SHP77 (cell line): ENCODE measurements at places on chromosomes 6 and 20.

GRCh38 chr6:98769546-98769945 lies 64.8 kb upstream of the POU3F2 start:
- DNase-seq, result peak; percentile 26

- DNase-seq, result no peak
Observed at GRCh38 chr6:67450641-67451040, 1184.4 kb upstream of the ADGRB3 start.

DNA sequence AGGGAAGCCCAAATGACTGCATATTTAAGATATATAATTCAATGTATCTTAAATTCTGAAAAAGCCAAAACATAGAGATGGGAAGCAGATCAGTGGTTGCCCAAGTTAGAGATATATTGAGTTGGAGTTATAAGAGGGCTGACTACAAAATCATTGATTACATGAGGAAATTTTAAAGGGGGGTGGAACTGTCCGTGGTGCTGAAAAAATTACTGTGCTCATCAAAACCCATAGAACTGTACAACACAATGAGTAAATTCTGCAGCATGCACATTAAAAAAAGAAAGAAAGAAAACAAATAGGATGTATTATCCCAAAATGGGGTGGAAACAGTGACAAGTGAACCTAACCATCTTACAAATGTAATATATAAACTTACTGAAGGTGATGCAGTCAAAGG lies 100.9 kb downstream of the FUT9 start:
- no peak for DNase-seq

GRCh38 chr20:44187772-44188709 lies 1.1 kb upstream of the JPH2 start:
- no peak for DNase-seq

DNA sequence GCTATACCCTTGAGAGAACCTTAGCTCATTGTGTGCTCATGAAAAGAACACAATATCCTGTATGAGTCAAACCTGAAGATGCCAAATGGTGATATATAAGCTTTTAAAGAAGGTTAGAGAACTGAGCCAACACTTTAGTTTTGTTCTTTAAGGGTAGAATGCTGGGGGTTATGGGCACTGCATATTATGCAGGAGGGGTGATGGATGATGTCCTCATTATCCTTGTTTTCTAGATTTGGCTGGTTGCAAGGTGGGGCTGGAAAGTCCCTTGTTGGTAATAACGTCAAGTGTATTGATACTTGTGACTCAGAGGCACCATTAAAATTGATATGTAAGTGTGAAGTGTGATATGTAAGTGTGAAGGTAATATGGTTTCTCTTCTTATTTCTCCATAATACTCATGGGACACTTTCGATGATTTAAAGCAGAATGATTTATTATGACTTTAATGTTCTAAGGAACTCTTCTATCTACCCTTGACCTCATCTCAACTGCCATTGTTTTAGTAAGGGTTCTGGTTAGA lies 113.7 kb upstream of the DTNBP1 start:
- no peak for DNase-seq

DNA sequence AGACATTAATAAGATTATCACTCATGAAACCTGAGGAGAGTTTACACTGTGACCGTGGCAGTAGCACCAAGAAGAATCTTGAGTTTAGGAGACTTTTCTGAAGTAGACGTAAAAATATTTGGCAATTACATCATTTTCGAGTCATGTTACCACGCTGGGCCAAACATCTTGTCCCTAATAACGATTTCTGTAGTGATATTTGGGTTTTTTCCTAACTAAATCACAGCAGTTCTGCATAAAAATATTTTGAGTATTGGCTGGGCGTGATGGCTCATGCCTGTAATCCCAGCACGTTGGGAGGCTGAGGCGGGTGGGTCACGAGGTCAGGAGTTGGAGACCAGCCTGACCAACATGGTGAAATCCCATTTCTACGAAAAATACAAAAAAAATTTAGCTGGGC lies 262.4 kb downstream of the PHF3 start:
- no peak for DNase-seq

DNA sequence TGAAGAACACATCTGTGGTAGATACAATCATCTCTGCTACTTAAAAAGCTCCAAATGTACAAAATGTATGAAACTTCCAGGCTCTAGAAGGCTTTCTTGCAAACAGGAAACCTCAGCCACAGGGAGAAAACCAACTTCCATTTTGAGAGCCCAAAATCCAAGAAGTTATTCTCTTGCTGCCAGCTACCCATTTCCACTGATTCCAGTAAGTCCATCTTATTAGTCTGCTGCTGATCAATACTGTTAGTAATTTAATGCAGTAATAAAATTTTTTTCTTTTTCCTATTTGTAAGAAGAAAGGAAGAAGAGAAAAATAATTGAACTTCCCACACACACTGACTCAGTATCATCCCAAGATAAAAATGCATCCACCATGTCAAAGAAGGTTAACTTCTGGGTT lies 169.5 kb downstream of the TASP1 start:
- no peak for DNase-seq

DNA sequence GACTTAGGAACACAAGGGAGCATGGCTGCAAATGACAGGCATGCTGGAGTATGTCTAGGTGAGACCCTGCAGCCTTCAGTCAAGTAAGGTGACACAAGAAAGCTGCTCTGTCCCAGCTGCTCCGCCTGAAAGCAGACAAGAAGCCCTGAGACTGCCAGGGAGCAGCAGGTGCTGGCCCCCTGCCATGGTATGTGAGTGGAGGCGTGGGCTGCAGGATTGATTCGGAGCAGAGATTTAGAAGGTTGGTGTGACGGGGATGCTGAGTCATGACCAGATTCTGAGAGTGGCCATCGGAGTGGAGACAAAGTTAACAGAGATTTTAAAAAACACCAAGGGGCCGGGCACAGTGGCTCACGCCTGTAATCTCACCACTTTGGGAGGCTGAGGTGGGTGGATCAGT lies 17.8 kb downstream of the LRP11 start:
- DNase-seq, result peak; percentile 42

- no peak for DNase-seq
Observed at GRCh38 chr20:61801857-61802442, 263.7 kb downstream of the TAF4 start.

DNA sequence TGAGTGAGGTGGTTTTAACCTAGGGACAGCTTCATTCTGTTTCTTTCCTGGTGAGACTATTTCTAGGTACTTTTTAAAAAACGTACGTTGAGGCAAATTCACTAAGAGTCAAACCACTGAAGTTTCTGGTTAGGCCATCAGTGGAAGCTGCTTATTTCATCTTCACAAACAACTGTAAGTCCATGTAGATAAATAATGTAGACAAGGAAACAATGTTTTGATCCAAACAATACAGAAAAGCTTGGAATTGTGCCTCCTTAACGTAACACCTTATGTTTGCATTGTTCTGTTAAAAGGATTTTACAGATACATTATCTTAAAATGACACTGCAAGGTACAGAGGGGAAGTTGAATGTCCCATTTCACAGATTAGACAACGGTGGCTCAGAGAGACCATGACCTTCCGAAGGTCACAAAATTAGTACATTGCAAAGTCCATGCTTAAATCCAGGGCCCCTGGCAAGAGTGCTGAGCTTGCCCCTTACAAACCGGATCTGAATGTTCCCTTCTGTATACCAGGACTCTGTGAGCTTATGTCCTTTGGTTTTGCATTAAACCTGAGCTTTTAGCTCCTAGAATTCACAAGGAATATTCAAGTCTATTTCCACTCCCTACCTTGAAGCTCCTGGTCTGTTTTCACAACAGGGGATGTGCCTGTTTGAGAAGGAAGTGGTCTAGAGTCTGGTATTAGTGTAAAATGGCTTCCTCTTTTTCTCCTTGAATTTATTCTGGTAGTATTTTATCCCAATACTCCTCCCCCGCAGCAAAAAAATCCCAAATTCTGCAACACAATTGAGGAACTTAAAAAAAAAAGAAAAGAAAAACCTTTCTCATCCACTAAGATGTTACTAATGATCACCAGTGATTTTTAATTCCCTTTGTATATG lies 28.9 kb upstream of the ZNF217 start:
- no peak for DNase-seq

GRCh38 chr20:11912013-11912658 lies 5.6 kb upstream of the BTBD3 start:
- peak; percentile 21 for DNase-seq

- DNase-seq, result peak; percentile 96
Observed at GRCh38 chr6:84764332-84765049, at the start of gene TBX18. Gene TBX18 (minus strand): TSS chr6:84764598. CDS start chr6:84764181, 417 bp downstream.

DNA sequence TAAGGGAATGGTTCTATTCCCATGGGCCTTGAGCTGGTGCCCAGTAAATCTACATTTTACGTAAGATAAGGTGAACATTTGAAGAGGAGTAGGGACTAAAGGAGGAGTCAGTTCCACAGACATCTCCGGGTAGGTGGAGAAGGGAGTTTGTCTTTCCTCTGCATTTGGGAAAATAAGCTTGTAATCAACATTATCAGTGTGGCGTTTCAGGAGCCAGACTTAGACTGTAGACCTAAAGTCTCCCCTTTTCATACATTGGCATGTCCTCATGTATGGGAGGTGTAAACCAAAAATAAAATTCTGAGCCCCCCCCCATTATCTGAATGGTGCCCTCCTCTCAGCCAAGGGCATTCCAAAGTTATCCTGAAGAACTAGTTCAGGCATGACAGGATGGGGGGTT lies 40.2 kb downstream of the NINL start:
- no peak for DNase-seq

DNA sequence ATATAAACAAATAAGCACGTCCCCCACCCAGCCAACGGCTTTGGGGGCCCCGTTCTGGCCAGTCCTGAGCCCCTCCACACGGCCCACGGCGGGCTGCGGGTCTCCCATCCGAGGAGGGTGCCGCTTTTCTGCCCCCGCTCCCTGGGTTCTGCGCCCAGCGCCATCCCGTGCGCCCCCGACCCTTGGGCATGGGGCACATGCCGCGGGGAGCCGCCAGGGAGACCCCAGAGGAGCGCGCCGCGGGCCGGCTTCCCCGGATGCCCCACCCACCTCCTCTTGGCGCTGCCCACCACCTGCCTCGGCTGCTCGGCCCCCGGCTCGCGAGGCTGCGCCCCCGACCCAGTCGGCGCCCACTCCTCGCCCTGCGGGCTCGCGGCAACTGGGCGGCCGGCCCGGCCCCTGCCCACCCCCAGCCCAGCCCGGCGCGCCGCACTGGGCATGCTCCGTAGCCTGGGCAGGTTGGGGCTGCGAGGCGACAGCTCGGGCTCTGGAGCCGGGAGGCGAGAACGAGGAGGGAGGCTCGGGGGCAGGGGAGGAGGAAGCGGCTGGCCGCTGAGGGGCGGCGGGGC lies 570 bp upstream of the PLCB4 start:
- DNase-seq, result peak; percentile 49

DNA sequence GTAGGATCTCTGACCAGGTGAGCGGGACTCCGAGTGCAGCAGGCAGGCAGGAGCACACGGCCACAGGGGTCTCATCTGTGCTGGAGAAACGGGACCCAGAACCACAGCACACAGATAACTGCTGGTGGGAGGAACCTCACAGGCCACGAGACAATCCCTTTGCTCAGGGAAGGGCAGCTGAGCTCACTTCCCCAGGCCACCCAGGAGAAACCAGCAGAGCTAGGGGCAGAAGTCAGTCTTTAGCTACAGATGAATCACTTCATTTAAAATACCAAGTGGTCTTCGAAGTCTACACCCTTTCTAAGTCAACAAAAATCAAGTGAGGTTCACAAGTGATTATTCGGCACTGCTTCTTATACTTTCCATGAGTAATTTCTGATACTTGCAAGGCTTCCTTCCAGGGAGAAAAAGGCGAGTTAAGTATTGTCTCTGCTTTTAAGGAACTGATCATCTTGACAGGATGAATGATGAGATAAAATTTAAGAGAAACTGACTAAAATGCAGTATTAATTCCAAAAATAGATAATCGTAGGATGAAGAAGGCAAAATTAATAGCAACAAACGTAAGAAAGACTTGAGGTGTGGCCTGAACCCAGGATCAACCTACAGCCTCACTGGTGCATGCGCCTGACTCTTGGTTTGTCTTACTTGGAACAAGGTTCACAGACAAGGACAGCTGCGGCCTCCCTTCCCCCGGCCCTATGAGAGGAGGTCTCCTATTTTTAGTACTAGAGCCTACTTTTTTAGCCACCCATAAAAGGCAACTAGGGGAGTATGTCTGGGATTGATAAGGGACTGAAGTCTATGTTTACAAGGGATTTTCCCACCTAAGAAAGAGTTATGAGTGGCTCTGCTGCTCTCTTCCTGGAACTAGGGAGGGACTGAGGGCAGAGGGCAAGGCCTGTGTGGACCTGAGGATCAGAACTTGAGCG lies 233.6 kb downstream of the TTLL2 start:
- no peak for DNase-seq
